ENCODE measurements at places on chromosomes 5 and 9.

GRCh38 chr9:88998503-88998902 is 7.2 kb downstream of the S1PR3 start:
- DNase-seq, result no peak

DNA sequence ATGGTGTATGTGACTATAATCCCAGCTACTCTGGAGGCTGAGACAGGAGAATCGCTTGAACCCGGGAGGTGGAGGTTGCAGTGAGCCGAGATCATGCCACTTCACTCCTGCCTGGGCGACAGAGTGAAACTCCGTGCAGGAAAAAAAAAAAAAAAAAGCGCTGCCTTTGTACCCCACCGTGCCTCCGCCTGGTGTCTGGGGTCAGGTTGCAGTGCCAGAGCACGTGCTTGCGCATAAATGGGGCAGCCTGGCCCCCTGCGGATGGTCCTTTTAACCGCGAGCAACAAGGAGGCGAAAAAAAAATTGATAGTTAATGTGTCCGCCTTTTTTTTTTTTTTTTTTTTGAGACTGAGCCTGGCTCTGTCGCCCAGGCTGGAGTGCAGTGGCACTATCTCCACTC is 6.3 kb upstream of the CCNB1 start:
- DNase-seq, result no peak

GRCh38 chr5:10563945-10564837 is at the start of gene ANKRD33B:
ANKRD33B (plus strand) TSS chr5:10564070; CDS start chr5:10564468, 398 bp downstream.
- peak; percentile 93 for DNase-seq

- no peak for DNase-seq
These were observed 7.0 kb downstream of the NSMF start for GRCh38 chr9:137452006-137452760.

- no peak for DNase-seq
These were observed 357.1 kb downstream of the CDH18 start for GRCh38 chr5:19630876-19631275.

GRCh38 chr9:121839726-121840500 is 188.5 kb downstream of the DAB2IP start:
- DNase-seq, result no peak

- no peak for DNase-seq
These were observed 249.0 kb downstream of the TMEM167A start for GRCh38 chr5:82828211-82828610.

DNA sequence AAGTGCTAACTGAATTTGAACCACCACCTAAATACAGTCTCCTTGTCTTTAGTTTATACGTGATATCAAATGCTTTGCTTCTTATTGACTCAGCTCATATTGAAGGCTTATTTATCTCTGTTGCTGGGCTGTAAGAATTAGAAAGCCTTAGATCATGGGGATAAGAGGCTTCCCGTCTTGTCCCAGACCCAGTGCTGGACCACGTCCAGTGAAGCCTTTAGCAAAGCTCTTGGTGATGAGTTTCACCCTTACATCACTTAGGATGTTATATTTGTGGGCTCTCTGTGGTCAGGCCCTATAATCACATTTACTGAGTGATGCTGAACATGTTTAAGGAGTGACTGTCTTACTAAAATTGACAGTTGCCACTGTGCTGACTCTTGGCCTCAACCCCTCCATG is 11.2 kb downstream of the FAM240B start:
- no peak for DNase-seq

DNA sequence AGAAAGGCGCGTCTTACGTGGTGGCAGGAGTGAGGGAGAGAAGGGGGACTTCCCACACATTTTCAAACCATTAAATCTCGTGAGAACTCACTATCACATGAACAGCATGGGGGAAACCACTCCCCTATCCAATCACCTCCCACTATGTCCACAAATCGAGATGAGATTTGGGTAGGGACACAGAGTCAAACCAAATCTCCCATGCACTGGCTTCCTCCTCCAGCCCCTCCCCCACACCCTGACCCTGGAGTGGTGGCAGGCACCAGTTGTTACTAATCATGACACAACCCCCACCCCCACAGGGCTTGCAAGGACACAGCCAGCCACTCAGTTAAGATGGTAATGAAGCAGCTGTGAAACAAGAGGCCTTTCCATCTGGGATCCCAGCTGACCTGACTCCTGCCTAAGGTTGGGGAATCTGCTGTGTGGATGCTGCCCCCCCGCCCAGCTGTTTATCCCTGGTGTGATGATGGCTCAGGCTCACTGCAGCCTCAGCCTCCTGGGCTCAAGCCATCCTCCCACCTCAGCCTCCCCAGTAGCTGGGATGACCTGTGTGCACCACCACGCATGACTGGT is 57.1 kb upstream of the FUBP3 start:
- no peak for DNase-seq

- DNase-seq, result no peak
These were observed 320.2 kb upstream of the RGMB start for GRCh38 chr5:98453296-98453695.

- no peak for DNase-seq
These were observed 4.7 kb upstream of the RXRA start for GRCh38 chr9:134321531-134321930.

DNA sequence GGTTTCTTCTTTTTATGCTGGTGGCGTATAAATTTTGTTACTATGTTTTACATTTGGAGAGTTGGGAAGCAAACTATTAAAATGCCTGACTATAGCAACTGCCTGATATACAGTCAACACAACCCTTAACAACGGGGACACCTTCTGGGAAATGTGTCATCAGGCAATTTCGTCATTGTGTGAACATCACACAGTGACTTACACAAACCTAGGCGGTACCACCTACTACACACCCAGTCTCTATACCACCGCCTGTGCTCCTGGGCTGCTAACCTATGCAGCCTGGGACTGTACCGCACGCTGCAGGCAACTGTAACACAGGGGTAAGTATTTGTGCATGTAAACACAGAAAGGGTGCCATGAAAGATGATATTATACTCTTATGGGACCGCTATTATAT is 1.3 kb upstream of the CDHR2 start:
- no peak for DNase-seq

DNA sequence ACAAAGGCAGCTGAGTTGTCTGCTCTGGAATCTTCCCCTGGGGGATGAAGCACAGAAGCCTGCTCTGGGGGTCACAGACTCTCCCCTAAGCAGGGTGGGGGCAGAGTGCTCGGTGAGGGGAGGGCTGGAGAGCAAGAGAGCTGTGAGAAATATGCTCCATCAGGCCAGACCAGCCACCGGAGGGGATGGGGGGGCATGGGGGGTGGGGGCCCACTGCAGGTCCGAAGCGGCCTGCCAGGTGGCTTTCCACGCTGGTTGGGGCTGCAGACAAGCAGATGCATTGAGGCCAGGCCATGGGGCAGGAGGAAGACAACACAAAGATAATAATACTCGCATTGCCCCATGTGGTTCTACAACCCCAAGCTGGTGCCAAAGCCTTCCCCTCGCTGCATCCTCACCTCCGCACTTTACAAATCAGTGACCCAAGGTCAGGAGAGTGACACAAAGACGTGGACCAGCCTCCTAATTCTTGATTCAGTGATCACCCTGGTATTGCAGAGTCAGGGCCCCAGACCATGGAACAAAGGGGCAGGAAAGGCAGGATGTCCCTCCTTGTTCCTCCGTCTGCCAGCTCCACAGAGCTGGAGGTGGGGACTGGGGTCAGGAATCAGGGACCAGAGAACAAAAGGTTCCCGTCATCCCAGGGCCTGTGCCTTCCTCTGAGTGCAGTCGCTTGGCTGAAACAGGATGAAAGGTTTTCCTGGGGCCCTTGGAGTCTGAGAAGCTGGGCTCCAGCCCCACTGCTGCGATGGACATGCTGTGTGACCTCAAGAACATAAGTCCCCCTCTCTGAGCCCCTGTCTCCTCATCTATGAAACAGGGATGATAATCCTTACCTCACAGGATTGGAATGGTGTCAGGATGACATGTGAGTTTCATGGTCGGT is 37.2 kb upstream of the GABRP start:
- no peak for DNase-seq

DNA sequence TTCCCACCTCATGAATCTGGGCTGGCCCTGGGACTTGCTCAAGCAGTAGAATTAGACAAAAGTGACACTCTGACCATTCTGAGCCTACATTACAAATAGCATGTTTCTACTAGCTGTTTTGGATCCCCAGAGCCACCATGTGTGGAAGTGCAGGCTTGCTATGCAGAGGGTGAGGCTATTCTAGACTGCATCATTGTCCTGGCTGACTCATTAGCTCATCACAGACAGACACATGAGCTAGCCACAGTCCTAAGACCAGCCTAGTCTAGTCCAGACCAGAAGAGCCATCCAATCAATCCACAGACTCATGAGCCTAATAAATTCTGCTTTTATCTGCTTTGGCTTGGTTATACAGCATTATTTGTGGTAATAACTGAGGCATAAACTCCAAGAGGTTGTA is 351.9 kb downstream of the PRELID2 start:
- DNase-seq, result peak; percentile 44
